ENCODE measurements at places on chromosomes 5 and 9.

GRCh38 chr5:59575648-59576445 lies 317.7 kb downstream of the PDE4D start:
- DNase-seq = no peak

GRCh38 chr9:21656776-21657674 lies 145.4 kb upstream of the MTAP start:
- DNase-seq = no peak

DNA sequence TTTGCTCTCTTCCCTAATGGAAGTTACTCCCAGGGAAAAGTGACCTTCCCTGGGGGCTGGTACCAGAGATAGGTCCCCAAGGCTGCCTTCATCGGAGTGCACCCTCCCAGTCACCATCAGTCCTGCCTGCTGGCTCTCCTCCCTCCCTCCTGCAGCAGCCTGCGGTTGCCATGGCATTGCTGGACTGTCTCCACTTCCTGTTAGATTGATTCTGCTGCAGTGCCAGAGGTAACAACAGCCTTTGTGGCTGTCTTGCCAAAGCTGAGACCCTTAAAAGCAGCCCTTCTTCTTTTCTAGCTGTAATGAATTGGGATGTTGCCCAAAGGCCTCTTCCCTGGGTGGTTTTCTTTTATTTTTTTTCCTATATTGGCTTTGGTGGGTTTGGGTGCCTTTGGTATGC lies 78.1 kb upstream of the PRLR start:
- DNase-seq = no peak

GRCh38 chr5:24732184-24732583 lies 87.4 kb upstream of the CDH10 start:
- no peak for DNase-seq

DNA sequence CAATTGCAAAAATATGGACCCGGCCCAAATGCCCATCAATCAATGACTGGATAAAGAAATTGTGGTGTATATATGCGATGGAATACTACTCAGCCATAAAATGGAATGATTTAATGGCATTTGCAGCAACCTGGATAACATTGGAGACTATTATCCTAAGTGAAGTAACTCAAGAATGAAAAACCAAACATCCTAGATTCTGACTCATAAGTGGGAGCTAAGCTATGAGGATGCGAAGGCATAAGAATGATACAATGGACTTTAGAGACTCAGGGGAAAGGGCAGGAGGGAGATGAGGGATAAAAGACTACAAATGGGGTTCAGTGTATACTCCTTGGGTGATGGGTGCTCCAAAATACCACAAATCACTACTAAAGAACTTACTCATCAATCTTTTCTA lies 247.6 kb upstream of the FBXL7 start:
- no peak for DNase-seq

GRCh38 chr5:81288021-81288433 lies 13.4 kb upstream of the ZCCHC9 start:
- DNase-seq = no peak

- no peak for DNase-seq
These were observed 26.3 kb downstream of the SPZ1 start for GRCh38 chr5:80346055-80346454.

DNA sequence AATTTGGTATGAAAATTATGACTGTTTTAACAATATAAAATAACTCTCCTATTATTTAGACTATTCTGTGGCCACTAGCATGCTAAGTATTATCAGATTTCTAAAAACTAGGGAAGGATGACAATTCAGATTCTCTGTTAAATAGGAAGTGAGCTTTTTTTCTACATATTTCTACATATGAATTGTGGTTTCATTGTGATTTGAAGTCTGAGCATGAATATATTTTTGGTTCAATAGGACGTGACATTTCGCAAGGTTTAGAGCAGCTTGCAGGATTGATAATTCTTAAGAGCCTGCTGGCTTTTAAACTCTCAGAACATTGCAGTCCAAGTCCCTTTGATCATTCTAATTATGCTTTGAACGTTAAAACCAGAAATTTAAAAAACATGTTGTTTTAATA lies 82.9 kb downstream of the ADGRV1 start:
- no peak for DNase-seq

DNA sequence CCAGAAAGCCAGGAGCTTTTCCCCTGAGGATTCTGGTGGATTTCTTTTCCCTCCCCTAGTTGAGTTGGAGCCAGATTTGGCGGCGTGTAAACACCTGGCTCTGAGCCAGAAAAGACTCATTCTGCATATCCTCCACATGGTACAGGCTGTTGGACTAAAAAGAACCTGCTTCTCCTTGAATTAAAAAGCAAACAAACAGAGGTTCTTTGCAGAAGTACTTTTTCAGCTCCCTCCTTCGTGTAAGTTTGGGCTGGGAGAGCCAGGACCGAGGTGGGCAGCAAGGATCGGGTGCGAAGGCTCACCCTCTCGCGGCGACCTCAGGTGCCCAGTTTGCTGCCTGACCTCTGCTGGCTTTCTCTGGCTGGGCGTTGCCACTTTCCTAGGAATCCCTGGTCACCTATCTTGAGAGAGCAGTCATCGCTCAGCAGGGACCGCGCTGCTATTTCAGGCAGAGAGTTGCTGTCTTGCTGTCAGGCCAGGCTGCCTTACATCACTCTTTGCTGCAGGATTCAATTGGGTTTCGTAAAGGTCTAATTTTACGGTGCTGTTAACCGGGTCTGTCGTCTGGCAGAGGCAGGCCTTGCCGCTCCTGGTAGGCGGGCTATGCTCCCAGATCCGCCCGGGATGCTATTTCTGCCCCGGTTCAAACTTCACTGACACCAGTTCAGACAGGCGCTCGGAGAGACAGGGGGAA lies 3.2 kb downstream of the PAPPA start:
- DNase-seq = peak; percentile 42
